T1000 (cell line): ENCODE measurements at places on chromosomes 1 and 21.

DNA sequence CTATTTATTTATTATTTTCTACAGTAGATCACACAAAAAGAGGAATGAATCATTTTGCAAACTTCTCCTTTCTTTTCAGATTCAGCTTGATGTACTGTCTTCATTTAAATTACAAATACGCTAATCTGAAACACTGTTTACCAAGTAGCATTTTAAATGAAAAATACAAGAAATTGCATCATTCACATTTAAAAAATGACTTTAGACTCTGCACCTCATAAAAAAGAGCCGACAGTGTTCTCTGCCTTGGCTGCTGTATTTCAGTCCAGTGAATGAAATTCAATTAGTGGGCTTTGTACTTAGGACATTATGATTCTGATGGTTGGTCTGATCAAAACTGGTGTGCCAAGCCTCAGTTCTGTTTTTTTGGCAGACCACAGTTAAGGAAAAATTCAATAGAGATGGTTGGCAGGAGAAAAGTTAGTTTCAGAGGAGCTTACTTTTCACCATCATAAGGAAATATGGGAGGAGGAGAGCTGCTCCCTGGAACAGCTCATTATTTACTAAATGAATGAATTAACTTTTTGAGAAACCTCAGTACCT is 222.4 kb upstream of the ESRRG start:
- no peak for DNase-seq

DNA sequence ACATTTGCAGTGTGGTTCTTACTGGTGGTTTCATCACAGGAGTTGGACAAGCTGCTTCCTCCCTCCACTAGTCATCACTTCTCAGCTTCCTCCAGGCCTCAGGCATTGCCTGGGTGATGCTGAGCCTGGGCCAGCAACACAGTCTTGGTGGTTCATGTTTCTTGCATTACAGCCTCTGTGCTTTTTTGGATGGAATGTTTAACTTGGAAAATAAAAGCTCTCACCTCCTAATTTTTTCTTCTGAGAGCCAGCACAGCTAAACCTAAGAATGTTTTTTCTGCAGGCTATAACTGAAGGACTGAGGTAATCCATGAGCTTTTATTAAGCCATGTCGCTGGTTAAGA is 66.1 kb upstream of the RHOU start:
- no peak for DNase-seq

GRCh38 chr1:222616525-222616924 is 1.4 kb upstream of the MIA3 start:
- DNase-seq = no peak

GRCh38 chr1:67041841-67042503 is 12.0 kb downstream of the SLC35D1 start:
- no peak for DNase-seq

GRCh38 chr1:117605774-117606648 is at the start of gene TENT5C:
Gene TENT5C, plus strand, starts transcription at chr1:117606048. Its CDS starts 16,821 bp downstream, at chr1:117622869.
- DNase-seq = peak; percentile 95

- DNase-seq = no peak
Measured at GRCh38 chr1:227508431-227508830, 54.9 kb upstream of the ZNF678 start.

DNA sequence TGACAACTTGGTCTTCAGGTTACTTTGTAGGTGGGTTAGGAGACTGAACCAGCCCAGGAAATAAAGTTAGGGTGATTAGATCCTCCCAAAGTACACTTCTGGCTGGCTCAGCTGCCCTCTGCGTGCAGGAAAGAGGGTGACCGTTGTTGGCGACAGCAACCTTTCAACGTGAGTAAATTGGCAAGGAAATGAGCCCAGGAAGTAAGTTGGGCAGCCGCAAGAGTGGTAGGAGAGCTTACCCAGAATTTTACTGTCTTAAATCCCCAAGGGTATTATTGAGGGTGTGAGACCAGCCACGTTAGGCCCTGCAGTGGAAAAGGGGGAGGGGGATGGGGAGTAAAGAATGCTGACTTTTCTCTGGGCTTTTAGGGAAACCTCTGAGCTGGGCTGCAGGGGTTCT is 1.6 kb downstream of the TENT5C start:
- DNase-seq = no peak

DNA sequence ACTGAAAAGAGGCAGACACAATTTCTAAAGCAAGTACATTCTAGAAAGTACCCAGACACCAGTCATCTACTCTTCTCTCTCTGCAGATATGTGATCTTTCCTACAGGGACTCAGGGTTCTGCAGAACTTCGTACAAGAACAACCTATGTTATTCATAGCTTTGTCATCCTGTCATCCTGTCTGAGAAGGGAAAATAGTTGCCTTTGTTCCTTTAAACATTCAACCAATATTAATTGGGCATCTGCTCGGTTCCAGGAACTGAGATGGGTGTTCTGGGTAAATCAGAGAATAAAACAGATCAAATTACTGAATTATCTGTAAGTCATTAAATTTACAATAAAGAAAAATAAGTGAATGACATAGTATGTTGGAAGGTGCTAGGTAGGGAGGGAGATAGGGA is 504.9 kb downstream of the MATN1 start:
- no peak for DNase-seq

DNA sequence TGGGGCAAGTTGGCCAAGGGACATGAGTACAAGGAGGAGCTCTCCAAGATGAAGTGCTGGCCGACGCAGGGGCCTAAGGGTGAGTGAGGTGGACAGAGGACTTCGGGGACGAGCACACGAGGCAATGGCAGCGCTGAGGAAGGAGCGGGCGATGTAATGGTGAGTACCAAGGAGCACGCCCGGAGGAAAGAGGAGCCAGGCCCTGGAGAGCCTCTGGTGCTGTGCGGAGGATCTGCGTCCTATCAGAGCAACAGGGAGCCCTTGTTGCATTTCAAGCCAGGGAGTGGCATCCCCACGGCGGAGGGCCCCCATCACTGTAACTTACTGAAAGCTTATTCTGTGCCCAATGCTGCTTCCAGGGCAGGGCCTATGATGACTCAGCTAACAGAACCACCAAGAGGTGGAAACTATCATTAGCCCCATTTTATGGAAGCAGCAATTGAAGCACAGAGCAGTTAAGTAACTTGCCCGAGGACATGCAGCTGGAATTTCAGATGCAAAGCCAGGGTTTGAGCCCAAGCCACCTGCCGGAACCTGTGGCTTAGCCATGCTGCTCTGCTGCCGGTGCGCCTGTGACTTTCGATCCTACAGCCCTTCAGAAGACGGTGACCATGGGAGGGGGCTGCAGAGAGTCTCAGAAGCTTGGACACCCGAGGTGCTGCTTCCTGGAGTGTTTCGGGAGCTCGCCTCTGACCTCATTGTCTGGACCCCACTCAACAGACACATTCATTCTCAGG is 17.6 kb upstream of the AJAP1 start:
- DNase-seq = no peak

DNA sequence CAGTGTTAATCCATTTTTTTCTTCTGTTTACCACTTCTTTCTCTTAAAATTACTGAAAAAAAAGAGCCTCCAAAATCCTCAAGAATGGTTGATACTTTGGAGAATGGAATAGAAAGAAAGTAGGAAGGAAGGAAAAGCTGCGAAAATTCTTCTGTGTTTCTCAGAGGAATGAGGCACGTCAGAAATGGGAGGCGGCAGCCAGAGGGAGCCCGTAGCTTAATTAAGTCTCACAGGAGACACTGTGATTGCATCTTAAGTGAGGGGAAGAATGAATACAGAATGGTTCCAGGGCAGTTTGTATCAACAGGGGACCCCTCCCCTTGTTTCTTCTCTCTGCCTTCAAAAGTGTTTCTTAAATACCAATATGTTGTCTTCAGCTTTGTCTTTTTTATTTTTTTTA is 1099.5 kb downstream of the PLA2G4A start:
- DNase-seq = no peak

DNA sequence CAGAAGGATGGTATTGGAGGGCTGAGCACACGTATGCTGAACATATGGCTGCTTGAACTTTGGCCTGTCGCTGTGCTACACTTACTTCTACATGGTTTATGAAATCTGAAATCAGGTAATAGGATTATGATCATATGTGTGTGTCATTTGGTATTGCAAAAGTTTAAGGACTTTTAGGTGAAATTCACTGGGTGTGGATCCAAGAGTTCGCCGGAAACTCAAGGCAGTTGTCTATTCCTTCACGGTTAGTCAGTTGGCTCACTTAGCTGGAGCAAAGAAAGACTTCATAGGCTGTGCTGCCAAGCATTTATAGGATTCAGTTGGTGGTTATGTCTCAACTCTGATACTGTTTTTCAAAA is 927 bp downstream of the UAP1 start:
- no peak for DNase-seq

- no peak for DNase-seq
Measured at GRCh38 chr1:21648791-21649190, 20.4 kb downstream of the RAP1GAP start.

DNA sequence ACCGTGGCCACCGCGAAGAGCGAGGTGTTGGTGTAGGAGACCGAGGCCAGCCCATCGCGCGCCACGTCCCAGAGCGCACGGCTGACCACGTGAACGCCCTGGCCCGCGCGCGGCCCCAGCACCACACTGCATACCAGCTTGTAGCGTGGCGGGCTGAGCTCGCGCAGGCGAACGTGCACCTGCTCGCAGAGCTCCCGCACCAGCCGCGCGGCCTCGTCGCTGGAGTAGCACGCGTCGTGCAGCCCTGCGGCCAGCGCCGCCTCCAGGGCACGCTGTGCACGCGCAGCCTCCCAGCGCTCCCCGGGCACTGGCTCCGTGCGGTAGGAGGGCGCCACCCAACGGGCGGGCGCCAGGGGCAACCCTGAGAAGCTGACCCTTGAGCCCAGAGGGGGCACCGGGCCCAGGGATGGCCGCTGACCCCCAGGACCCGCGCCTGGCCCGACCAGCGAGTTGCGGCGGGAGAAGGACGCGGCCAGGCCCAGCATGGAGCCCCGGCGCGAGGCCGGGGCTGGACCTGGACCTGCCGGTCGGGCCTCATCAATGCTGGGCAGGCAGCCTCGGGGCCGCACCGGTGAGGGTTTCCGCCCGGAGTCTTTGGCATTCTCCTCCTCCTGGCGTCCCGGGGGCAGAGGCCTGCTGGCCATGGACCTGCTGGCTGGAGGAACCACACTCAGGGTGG is 987 bp downstream of the DYNLT4 start:
- no peak for DNase-seq

- no peak for DNase-seq
Measured at GRCh38 chr1:208369045-208369444, 124.9 kb upstream of the PLXNA2 start.

- no peak for DNase-seq
Measured at GRCh38 chr1:232886271-232886670, 64.1 kb upstream of the NTPCR start.

GRCh38 chr1:161083748-161084596 is 5.4 kb downstream of the NECTIN4 start:
- DNase-seq = no peak

- DNase-seq = no peak
Measured at GRCh38 chr21:26423511-26423910, 149.6 kb downstream of the CYYR1 start.

GRCh38 chr1:172467446-172467845 is 23.6 kb upstream of the PIGC start:
- DNase-seq = no peak

GRCh38 chr1:29789221-29789909 is 553.0 kb downstream of the PTPRU start:
- DNase-seq = no peak

GRCh38 chr1:52751589-52752483 is 25.6 kb downstream of the ZYG11B start:
- no peak for DNase-seq

DNA sequence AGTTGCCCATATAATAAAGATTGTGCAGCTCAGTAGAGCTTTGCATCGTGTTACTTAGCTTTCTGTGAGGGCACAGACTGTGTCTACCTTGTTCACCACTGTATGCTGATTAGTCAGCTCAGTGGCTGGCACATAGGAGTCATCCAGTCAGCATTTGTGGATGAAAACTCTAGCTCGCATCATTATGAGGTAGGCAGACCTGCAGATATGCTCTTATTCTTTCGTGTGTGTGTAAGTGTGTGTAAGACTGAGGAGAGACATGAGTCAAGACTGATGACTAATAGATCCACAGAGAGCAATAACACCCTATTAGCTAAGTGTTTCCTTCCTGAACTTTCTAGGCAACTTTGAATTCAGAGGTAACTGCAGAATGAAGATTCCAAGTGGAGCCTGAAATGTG is 17.1 kb downstream of the TTF2 start:
- DNase-seq = peak; percentile 53

- DNase-seq = no peak
Measured at GRCh38 chr1:21927533-21928237, 9.4 kb downstream of the HSPG2 start.

DNA sequence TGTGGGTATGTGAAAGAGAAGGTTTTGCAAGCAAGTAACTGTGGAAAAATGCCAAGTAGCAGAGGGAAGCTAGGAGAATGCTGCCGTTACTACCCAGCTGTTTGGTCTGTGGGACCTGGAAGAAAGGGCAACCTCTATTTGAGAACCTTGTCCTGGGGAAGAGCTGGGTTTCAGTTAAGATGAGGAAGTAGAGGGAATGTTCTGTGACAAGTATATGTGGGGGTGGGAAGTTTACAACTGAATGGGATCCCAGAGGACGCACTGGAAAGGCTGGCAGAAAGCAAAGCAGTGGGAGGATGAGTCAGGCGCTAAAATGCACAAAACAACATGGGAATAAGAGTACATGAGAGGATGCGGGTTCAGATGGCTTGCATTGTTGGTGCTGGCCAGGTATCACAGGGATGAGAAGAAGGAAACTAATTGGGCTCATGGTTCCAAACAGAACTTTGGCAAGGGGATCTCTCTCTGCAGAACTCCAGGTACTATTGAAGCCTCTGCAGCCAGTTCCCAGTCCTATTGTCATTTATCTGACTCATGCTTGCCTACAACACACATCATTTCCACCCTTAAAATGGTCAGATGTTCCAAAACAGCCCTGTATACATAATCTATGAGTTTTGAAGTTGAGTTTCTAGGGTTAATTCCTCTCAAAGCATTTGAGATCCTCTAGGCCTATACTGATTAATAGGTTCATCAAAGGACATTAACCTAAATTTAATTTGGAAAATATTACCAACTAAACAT is 88.5 kb upstream of the VAV3 start:
- DNase-seq = no peak

DNA sequence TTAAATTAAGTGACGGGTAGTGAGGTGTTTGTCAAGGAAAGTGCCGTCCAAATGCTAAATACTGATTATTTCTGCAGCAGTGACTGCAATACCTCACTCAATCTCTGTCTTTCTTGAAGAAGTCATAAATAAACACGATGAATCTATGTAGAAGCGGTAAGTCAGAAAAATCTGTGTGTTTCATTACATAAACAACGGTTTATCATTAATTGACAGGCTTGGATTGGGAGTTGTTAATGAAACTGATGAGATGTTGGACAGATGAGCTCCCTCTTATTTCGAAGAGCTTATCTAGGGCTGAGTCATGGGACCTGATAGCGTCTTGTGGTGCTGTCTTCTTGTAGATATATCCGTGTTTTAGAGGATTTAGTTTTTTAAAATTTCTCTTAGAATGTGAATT is 92.2 kb upstream of the SAMD11 start:
- DNase-seq = no peak

- no peak for DNase-seq
Measured at GRCh38 chr21:43763901-43764523, 12.1 kb downstream of the CSTB start.

DNA sequence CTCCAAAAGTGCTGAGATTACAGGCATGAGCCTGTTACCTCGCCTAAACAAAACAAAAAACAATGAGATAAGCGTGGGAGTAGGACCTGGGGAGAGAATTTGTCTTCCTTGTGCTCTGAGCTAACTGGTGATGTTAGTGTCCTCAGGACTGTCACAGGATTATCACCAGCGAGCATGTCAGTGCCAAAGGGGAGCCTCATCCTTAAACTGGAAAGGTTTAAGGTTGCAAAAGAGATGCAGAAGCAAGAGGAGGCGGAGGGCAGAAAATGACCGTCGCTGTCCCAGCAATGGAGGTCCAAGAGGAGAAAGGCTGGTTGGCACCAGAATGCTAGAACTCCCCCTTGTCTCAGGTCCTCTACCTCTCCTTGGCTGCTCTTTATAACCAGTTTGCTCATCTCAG is 3.9 kb downstream of the SYPL2 start:
- no peak for DNase-seq
